OCI-LY7 (cell line): ENCODE measurements at places on chromosomes 4 and X.

GRCh38 chrX:67734111-67734753 is 190.4 kb downstream of the AR start:
- peak; percentile 1 for DNase-seq

DNA sequence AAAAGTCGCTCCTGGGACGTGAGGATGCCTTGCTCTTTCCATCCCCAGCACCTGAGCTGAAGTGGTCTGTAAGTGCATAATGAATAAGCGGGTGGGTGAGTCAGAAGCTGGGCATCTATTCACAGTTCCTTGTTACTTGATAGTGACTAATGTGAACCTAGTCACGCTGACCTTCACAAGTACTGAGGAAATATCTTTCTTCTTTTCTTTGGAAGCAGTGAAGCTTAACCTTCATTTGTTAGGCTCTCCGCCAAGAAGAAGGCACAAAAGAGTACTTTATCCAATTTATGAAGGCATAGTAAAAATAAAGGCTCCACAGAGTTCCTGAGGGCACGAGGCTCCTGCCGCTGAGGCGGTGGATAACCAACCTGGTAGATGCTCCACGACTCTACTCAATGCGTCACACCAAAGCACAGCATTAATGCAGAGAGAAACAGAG is 475.7 kb upstream of the SLIT2 start:
- DNase-seq, result no peak

DNA sequence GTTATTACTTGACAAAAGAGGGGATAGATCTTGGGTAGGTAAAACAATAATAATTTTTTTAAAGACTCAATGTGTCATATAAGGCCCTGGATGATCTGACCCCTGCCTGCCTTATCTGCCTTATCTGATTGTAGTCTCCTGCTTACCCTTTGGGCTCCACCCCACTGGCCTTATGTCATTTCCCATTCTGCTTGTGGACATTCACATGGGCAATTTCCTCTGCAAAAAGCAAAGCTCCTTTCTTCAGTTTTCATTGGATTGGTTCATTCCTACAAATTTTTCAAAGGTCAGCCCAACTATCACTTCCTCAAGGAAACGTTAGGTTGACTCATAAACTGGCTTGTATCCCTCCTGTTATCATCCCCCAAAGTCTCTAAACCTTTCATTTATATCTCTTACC is 15.7 kb upstream of the TET2 start:
- DNase-seq, result no peak

DNA sequence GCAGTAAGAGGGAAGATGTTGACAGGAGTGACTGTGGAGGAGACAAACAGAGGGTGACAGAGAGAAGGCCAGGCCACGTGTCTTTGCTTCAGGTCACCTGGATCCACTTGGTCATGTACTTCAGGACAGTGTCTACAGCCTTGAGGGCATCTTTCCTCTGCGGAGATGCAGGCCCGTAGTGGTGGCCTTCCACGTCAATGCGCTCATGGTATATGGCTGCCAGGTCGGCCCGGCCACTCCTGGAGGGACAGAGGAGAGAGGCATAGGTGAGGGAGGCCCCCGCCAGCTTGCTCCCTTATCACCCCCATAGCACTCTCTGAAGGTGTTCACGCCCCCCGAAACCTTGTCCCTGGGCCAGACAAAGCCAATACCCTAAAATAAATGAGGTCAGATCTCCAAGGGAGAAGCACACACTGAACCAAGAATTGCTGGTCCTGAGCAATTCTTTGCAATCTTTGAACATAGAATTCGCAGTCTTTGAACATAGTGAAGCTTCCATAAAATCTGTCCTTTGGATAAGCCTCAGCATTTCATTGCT is 99.9 kb downstream of the ENPP6 start:
- no peak for DNase-seq

DNA sequence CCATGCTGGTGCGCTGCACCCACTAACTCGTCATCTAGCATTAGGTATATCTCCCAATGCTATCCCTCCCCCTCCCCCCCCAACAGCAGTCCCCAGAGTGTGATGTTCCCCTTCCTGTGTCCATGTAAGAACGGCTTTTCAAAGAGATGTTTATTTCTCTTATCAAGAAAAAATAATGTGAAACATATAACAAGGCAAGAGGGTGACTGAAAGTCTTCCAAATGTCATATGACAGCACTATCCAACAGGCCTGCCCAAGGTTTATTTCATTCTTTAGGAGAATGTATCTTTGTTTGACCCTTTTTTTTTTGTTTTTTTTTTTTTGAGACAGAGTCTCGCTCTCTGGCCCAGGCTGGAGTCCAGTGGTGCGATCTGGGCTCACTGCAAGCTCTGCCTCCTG is 29.9 kb upstream of the REPS2 start:
- no peak for DNase-seq

GRCh38 chr4:7337196-7338058 is 97.3 kb downstream of the PSAPL1 start:
- DNase-seq, result no peak

GRCh38 chr4:70842761-70843435 is 3.2 kb upstream of the GRSF1 start:
- DNase-seq, result peak; percentile 50

GRCh38 chr4:98728433-98728832 is 70.0 kb upstream of the TSPAN5 start:
- DNase-seq, result no peak

GRCh38 chr4:20432088-20432487 is 180.4 kb downstream of the SLIT2 start:
- no peak for DNase-seq

DNA sequence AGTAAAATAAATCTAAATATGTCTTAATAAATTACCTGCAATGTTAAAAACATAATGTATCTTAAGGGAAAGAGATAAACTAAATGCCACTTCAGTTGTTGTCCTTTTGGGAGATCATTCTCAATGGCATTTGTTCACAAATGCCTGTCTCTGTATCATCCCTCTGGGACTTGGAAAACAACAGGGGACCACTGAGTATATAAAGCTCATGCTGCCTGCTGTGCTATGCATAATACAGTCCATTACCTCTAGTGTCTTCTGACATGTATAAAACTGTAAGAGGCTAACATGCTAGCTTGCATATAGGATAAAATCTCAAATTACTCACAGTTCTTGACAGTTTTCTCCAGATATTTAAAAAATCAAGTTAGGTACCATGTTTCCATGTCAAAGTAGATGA is 503.9 kb downstream of the PDHA2 start:
- DNase-seq, result no peak

GRCh38 chr4:16545656-16546055 is 319.4 kb upstream of the TAPT1 start:
- DNase-seq, result no peak

GRCh38 chrX:78555401-78555980 is 103.6 kb downstream of the RTL3 start:
- DNase-seq, result peak; percentile 2

DNA sequence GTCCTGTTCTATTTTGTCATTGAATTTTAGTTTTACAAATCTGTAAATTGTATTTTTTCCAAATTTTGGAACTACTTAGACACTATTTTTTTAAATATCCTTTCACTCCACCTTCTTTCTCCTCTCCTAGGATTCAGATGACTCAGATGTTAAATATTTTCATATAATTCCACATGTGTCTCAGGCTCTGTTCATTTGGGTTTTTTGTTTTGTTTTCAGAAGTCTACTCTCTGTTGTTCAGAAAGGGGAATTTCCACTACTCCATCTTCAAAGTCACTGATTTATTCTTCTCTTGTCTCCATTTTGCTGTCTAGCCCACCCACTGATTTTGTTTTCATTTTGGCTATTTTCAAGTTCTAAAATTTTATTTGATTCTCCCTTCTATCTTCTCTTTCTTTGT is 264.0 kb upstream of the SLIT2 start:
- no peak for DNase-seq

GRCh38 chr4:102625232-102625930 is 124.2 kb downstream of the NFKB1 start:
- peak; percentile 61 for DNase-seq

DNA sequence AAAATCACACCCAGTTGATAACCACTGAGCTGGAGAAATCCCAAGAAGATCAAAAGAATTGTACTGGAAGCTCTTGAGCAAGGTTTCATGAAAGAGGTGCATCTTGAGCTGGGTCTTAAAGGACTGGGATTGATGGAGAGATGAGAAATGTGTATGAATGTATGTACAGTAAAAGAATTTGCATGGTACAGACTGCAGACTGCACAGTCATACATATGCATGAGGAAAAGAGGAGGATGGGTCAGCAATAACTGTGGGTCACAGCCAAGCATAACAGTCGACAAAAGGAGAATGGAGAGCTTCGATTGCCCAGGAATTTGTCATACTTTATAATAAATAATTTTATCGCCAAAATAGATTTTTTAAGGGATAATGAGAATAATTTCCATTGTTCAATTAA is 4.8 kb upstream of the RELL1 start:
- no peak for DNase-seq

DNA sequence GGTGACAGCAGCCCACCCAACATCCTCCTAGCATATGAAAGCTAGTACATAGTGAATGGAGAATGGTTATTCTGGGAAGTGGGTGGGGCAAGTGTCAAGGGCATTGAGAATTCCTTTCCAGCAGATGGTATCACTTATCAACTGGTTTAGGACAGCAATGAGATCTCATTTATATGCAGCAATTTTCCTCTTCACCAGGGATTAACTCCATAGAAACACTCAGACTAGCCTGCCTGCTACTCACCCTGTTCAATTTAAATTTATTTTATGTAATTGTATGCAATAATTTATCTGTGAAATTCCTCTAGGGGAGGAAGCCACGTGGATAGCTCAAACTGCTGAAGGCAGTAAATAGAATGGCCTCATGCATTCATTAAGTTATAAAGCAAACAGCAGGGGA is 101.6 kb upstream of the MID1IP1 start:
- DNase-seq, result no peak

- no peak for DNase-seq
Observed at GRCh38 chr4:55098456-55099204, 26.8 kb downstream of the KDR start.

DNA sequence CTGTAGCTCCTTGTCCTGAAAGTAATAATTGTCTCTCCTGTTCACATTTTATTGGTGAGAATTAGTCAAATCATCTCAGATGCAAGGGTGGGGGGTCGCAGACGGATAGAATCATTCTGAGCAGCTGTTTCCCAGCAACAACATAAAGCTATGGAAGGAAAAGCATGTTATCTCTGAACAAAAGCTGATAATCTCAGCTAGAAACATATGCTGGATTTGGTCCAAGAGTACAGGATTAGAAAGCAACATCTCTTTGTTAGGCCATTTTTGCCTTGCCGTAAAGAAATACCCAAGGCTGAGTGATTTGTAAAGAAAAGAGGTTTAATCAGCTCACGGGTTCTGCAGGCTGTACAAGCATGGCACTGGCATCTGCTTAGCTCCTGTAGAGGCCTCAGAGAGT is 472.8 kb upstream of the BOD1L1 start:
- DNase-seq, result no peak

- DNase-seq, result peak; percentile 41
Observed at GRCh38 chr4:112284166-112284565, 1.5 kb downstream of the TIFA start.

DNA sequence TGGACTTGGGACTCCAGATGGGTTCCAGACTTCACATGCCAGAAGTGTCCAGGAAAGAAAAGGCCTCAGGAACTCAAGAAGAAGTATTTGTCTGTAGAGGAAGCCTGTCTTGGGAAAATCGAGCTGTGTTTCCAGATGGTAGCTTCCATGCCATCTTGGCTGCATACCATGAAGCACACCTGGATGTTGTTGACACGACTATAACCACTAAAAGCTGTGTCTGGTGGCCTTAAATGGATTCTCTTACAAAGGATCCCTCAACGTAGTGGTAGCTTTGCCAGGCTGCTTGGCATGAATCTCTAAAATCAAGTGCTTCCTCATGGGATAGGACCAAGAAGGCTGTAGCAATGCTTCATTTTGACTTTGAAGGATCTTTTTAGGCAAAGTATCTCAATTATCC is 313.4 kb upstream of the BOD1L1 start:
- no peak for DNase-seq
